ENCODE measurements at places on chromosomes 2 and 18. TPM values are rescaled to one million over a fixed set of nuclear protein-coding genes. Genes with fewer than 3 reads are reported as not detected.

- H3K36me3 ChIP-seq: no peaks in the 10 kb centered on the region
- no peaks in the 10 kb centered on the region for H3K4me1 ChIP-seq
- no peak overlapping the region for H3K4me3 ChIP-seq
- no peaks in the 10 kb centered on the region for H3K27me3 ChIP-seq
- H3K27ac ChIP-seq: no peak overlapping the region
Measured at GRCh38 chr18:54181856-54182602, 42.4 kb downstream of the MBD2 start.

- H3K27ac ChIP-seq: no peak overlapping the region
- no peak overlapping the region for H3K4me3 ChIP-seq
- no peak for DNase-seq
- H3K27me3 ChIP-seq: no peaks in the 10 kb centered on the region
Measured at GRCh38 chr2:193810533-193810932, 1615.8 kb upstream of the TMEFF2 start.

GRCh38 chr2:31137211-31138036, 816 bp downstream of the GALNT14 start:
- no peaks in the 10 kb centered on the region for H3K36me3 ChIP-seq
- DNase-seq: no peak
- peak overlapping the region; percentile 54 for H3K4me3 ChIP-seq
- peaks cover 19% of the 10 kb centered on the region for H3K4me1 ChIP-seq
- H3K27me3 ChIP-seq: peaks cover 58% of the 10 kb centered on the region
- H3K27ac ChIP-seq: no peak overlapping the region

DNA sequence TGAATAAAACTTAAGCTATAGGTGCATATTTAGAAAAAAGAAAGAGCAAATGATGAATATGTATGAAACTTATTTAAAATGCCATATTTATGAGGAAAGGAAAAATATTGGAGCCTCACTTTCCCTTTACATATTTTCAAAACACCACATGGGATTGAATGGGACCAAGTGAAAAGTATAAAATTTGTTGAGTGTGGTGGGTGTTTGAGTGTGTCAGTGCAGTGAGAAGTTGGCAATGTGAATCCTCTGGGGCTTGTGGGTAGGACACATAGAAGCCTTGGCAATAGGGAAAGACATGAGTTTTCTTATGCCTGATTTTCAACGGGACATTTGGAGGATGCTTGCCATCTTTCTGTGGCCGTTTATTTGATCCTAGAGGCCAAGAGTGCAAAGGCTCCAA, 502.2 kb upstream of the CELF4 start:
- H3K4me3 ChIP-seq: no peak overlapping the region
- no peaks in the 10 kb centered on the region for H3K36me3 ChIP-seq
- no peaks in the 10 kb centered on the region for H3K4me1 ChIP-seq
- no peak for DNase-seq
- H3K27me3 ChIP-seq: no peaks in the 10 kb centered on the region

Gene EIF2AK2
- 27.3 TPM for total RNA-seq

Gene CSRNP3
- 11.1 TPM for total RNA-seq

All from transverse colon (tissue), 4 donors.